ENCODE measurements at places on chromosomes 5 and 9. TPM values are rescaled to one million over a fixed set of nuclear protein-coding genes. Genes with fewer than 3 reads are reported as not detected.

DNA sequence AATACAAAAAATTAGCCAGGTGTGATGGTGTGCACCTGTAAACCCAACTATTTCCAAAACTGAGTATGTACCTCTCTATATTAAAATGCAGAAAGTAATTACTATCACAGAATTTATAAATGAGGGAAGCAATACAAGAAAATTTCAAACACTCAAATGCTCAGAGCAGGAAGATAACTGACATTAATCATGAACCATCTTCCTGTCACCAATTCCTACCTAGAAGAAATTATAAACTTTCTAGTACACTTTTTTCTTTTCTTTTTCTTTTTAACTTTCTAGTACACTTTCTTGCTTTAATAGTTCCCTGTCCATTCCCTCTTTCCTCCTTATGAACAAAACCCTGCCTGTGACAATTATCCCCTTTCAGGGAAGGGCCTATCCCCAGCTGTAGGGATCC is 106.8 kb downstream of the MED27 start:
- DNase-seq: no peak

DNA sequence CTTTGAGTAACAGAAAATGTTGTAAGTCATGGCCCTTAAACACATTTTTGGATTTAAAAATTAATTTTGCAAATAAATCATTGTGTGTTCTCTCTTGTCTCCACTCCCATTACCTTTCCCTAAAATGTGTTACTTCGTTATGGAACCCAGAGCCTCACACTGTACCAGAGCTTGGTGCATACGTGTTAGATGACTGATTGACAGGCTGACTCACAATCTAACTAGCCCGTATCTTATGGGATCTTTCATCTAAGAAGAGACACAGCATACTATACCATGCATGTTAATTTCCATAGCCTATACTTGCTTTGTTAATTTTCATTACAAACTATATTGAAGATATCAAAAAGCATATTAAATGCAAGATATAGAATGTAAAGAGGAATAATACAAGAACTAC is 87.1 kb downstream of the SPRY4 start:
- DNase-seq: no peak

DNA sequence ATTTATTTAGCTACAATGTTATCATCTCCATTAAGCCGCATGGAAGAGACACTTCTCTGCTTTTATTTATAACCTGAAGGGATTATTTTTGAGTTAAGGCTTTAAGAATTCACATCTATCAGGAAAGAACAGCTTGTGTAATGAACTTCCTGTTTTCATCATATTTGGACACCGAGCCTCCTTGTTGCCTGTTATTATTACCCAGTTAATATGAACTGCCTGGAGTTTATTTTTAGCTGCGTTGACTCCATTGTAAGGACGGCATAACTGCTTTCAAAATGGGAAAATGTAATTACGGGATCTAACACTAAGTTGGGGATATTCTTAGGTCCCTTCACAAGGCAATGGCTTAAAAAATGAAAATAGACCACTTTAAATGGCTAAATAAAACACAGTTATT is 89.0 kb upstream of the NR4A3 start:
- DNase-seq: no peak

- no peak for DNase-seq
These were observed 83.1 kb upstream of the STARD4 start for GRCh38 chr5:111595425-111595824.

DNA sequence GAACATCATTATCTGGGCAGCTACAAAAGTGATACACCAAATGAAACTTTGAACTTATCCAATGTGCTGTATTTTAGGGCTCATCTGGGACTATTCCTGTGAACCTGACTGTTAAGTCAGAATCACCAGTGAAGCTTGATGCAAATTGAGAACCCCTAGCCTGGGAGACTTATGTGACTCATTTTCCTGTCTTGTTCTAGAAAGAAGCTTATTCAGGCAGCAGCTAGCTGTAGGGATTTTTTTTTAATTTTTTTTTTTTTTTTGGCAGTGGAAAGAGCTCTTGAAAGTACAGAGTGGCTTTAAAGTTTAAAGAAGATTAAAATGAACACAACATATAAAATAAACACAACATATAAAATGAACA is 81.1 kb upstream of the TNFAIP8 start:
- no peak for DNase-seq

DNA sequence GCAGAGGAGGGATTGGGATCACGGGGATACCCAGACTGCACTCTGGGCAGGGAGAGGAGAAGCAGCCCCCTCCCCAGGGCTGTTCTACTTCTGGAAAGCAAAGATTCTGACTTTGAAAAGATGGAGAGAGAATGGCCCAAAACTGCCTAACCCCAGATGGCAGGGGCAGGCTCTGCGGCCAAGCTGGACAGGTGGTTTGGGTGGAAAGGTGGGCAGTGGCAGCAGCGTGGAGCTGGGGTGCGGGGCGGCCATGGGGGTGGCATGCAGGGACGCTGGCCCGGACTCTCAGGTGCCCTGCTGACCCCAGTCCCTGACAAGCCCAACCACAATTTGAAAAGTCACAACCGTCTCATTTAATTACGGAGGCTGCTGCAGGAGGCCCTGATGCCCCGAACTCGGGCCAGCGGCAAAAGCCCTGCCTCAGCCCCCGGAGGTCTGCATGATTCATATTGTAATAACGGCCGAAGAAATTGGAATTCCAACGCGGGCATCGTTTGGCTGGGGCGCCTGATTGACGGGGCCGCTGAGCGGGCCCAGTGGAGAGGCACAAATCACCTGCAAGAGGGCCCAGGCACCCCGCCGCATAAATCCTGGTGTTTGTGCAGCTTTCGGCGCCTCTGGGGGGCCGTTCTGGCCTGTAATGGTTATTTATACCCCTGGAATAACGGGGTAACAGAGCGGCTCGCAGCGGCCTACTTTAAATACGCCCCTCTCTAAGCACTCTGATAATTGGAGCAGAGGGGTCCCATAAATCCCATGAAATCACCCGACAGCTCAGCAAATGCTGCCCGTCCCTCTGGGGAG is 41.8 kb upstream of the FCN2 start:
- DNase-seq: no peak

- DNase-seq: no peak
These were observed 52.8 kb downstream of the SEMA4D start for GRCh38 chr9:89444925-89445765.

Gene STK32A
- 11.3 TPM for total RNA-seq

Gene CCDC152
- 2.3 TPM for total RNA-seq

Gene ZNF354C
- 6.9 TPM for total RNA-seq

Gene LCN10
- total RNA-seq: 11.4 TPM

Gene ARPC5L
- 33.7 TPM for total RNA-seq

Gene CCNI2
- total RNA-seq: 8.4 TPM

All from mucosa of gallbladder (tissue), 1 donor.